Thyroid gland (tissue), 4 donors: ENCODE measurements at places on chromosomes 12 and 14. TPM values are rescaled to one million over a fixed set of nuclear protein-coding genes. Genes with fewer than 3 reads are reported as not detected.
A peak's percentile ranks its signal among the peaks of the same experiment; 100 is the strongest.

DNA sequence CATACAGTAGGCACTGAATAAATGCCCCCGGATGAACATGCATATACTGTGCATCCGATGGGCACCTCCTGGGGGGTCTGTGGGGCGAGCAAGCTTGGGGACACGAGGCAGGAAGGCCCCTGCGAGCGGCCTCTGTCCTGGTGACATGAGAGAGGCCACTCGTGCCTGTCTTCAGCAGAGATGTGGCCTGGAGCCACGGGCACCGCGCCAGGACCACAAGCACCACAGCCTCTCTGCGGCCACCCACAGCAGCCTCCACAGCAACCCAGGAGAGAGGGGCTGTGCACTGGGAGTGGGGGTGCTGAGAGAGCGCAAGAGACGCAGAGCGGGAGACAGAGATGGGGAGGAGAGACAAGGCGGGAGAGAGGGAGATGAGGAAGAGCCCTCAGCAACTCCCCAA is 118.5 kb downstream of the RFLNA start:
- H3K4me3 ChIP-seq: no peak overlapping the region
- H3K4me1 ChIP-seq: no peaks in the 10 kb centered on the region
- DNase-seq: peak; percentile 77
- no peaks in the 10 kb centered on the region for H3K27me3 ChIP-seq
- H3K36me3 ChIP-seq: peaks cover 12% of the 10 kb centered on the region
- peak overlapping the region; percentile 30 for H3K27ac ChIP-seq

DNA sequence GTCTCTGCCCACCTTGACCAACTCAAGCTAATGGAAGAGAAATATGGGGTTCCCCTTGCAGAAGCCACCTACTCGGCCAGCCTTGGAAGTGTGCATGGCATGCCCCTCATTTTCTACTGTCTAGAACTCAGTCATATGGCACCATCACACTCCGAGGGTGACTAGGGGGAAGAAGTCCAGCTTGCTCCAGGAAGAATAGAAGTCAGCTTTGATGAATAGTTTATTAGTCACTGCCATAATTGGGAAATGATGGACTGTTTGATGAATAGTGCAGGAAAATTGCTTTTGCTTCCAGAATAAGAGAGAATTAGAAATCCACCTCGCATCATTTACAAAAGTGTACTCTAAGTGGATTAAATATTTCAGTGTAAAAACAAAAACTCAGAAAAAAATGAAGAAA is 1030.6 kb downstream of the VRK1 start:
- no peak for DNase-seq
- no peaks in the 10 kb centered on the region for H3K36me3 ChIP-seq
- no peaks in the 10 kb centered on the region for H3K27me3 ChIP-seq
- no peak overlapping the region for H3K4me3 ChIP-seq

DNA sequence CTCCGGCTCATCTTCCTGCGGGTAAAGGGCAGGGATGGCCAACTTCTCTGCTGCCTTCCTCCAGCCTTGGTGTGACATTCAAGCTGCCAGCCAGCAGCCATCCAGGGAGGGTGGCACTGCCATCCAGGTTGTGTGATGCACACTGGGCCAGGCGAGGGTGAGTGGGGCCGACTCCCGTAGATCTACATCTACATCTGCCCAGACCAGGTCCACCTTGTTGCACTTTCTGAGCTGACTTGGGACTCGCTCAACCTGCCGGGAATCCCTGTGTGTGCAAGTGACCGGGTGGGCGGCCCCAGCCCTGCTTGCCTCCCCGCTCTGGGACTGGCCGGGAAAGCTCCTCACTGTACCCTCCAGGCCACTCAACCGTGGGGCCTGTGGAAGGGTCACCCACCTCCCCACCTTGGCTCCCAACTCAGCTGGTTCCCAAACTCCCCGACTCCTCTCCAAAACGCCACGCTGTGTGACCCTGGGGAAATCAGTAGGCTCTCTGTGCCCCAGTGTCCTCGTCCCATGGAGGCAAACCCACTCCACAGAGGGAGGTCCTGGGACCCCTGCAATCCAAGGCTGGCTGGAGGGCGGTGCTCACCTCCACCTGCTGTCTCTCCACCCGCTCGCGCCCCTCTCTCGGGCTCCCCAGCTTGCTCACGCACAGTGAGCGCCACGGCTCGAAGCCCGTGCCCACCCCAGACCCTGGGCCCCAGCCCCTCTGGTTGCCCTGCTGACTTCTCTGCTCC is 14.7 kb downstream of the JAG2 start:
- H3K4me3 ChIP-seq: no peak overlapping the region
- DNase-seq: no peak
- no peaks in the 10 kb centered on the region for H3K4me1 ChIP-seq
- no peak overlapping the region for H3K27ac ChIP-seq

The DBX2 gene
- total RNA-seq: 0.89 TPM

GRCh38 chr14:74859757-74860552 is 16.0 kb downstream of the PROX2 start:
- DNase-seq: no peak
- H3K27ac ChIP-seq: no peak overlapping the region
- no peak overlapping the region for H3K4me3 ChIP-seq
- H3K4me1 ChIP-seq: no peaks in the 10 kb centered on the region
- no peaks in the 10 kb centered on the region for H3K27me3 ChIP-seq

- no peak overlapping the region for H3K27ac ChIP-seq
- no peak overlapping the region for H3K4me3 ChIP-seq
- no peaks in the 10 kb centered on the region for H3K4me1 ChIP-seq
- no peaks in the 10 kb centered on the region for H3K27me3 ChIP-seq
- peaks cover 1% of the 10 kb centered on the region for H3K36me3 ChIP-seq
Measured at GRCh38 chr12:27652174-27652763, 44.0 kb upstream of the REP15 start.

- H3K27me3 ChIP-seq: no peaks in the 10 kb centered on the region
- H3K4me3 ChIP-seq: no peak overlapping the region
- H3K36me3 ChIP-seq: no peaks in the 10 kb centered on the region
- DNase-seq: no peak
Measured at GRCh38 chr14:69096246-69096645, 56.7 kb downstream of the DCAF5 start.

- H3K4me1 ChIP-seq: peaks cover 9% of the 10 kb centered on the region
- DNase-seq: peak; percentile 49
- H3K36me3 ChIP-seq: no peaks in the 10 kb centered on the region
- H3K27ac ChIP-seq: no peak within 1 kb of the TSS
- H3K4me3 ChIP-seq: peak within 1 kb of the TSS; percentile 18
Measured at GRCh38 chr14:59919570-59920377, at the start of gene LRRC9. TSS of gene LRRC9 (plus strand) at chr14:59920144.

The PTPN6 gene
- 31.5 TPM for total RNA-seq

- no peak overlapping the region for H3K27ac ChIP-seq
- no peak overlapping the region for H3K4me3 ChIP-seq
- no peaks in the 10 kb centered on the region for H3K36me3 ChIP-seq
- H3K4me1 ChIP-seq: no peaks in the 10 kb centered on the region
- H3K27me3 ChIP-seq: no peaks in the 10 kb centered on the region
- DNase-seq: no peak
Measured at GRCh38 chr12:114776731-114777442, 92.9 kb upstream of the TBX3 start.

- H3K36me3 ChIP-seq: no peaks in the 10 kb centered on the region
- H3K27ac ChIP-seq: no peak overlapping the region
- H3K4me3 ChIP-seq: no peak overlapping the region
- H3K27me3 ChIP-seq: no peaks in the 10 kb centered on the region
- DNase-seq: no peak
Measured at GRCh38 chr14:44529026-44529425, 21.9 kb upstream of the FSCB start.

- peak overlapping the region; percentile 37 for H3K4me3 ChIP-seq
- H3K27me3 ChIP-seq: no peaks in the 10 kb centered on the region
- no peaks in the 10 kb centered on the region for H3K36me3 ChIP-seq
- peak overlapping the region; percentile 49 for H3K27ac ChIP-seq
- DNase-seq: peak; percentile 52
Measured at GRCh38 chr12:57765698-57766463, 997 bp downstream of the CYP27B1 start.

- no peak for DNase-seq
- peaks cover 10% of the 10 kb centered on the region for H3K4me1 ChIP-seq
- H3K27ac ChIP-seq: peak overlapping the region; percentile 51
- no peaks in the 10 kb centered on the region for H3K27me3 ChIP-seq
- no peaks in the 10 kb centered on the region for H3K36me3 ChIP-seq
Measured at GRCh38 chr14:92650581-92651105, 97.8 kb downstream of the LGMN start.

DNA sequence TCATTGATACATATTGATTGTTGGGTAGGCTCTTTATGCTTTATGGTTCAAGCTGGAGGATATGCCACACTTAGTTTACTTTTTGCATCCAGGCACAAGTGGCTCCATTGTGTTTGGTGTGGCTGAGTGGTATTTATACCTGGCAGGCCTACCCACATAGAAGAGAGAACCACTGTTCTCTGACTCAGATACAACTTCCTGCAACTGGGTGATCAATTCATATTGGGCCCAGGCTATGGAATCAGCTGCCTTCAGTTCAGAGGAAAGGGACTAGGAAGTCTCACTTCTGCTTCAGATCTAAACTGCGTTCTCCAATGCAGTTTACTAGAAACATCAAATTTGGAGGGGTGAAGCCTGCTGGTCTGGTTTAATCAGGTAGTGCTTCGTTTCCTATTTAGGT is 49.8 kb upstream of the LRRK2 start:
- no peak overlapping the region for H3K4me3 ChIP-seq
- no peaks in the 10 kb centered on the region for H3K4me1 ChIP-seq
- H3K36me3 ChIP-seq: no peaks in the 10 kb centered on the region
- DNase-seq: no peak

- no peaks in the 10 kb centered on the region for H3K36me3 ChIP-seq
- no peaks in the 10 kb centered on the region for H3K4me1 ChIP-seq
- DNase-seq: no peak
- H3K27ac ChIP-seq: no peak overlapping the region
- H3K27me3 ChIP-seq: no peaks in the 10 kb centered on the region
Measured at GRCh38 chr12:22797701-22798100, 172.7 kb downstream of the ETNK1 start.

The STAB2 gene
- 0.44 TPM for total RNA-seq

- H3K27me3 ChIP-seq: no peaks in the 10 kb centered on the region
- DNase-seq: no peak
- H3K4me3 ChIP-seq: no peak overlapping the region
- peaks cover 6% of the 10 kb centered on the region for H3K4me1 ChIP-seq
- H3K36me3 ChIP-seq: no peaks in the 10 kb centered on the region
Measured at GRCh38 chr14:54642801-54643695, 76.1 kb downstream of the SAMD4A start.

The PRPH gene
- total RNA-seq: not detected

DNA sequence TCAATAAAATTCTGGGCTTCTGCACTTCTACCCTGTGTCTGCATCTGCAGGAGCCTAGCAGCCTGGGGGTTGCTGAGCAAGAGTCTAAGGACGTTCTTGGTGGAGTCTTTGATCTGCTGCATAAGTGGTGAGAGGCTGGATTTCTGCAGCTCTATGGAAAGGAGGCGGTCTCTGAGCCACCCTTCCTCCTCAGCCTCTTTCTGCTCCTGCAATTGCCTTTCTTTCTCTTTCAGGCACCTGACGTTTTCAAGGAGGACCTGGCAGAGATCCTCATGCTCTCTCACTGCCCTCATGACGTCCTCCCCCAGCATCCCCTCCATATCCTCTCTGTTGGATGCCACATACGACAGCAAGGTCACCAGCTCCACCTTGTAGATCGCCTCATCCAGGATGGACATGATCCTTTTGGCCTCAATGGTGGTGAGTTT is 13.6 kb upstream of the TPCN1 start:
- no peak for DNase-seq
- no peaks in the 10 kb centered on the region for H3K36me3 ChIP-seq
- no peaks in the 10 kb centered on the region for H3K27me3 ChIP-seq
- no peak overlapping the region for H3K27ac ChIP-seq

- no peaks in the 10 kb centered on the region for H3K27me3 ChIP-seq
- H3K4me1 ChIP-seq: peaks cover 39% of the 10 kb centered on the region
- H3K27ac ChIP-seq: peak overlapping the region; percentile 81
- peak overlapping the region; percentile 59 for H3K4me3 ChIP-seq
- no peak for DNase-seq
Measured at GRCh38 chr12:95216711-95217376, 423 bp downstream of the FGD6 start.

- H3K4me1 ChIP-seq: no peaks in the 10 kb centered on the region
- no peak overlapping the region for H3K4me3 ChIP-seq
- no peaks in the 10 kb centered on the region for H3K27me3 ChIP-seq
- H3K27ac ChIP-seq: no peak overlapping the region
Measured at GRCh38 chr14:99902925-99903324, 109.7 kb downstream of the EML1 start.

DNA sequence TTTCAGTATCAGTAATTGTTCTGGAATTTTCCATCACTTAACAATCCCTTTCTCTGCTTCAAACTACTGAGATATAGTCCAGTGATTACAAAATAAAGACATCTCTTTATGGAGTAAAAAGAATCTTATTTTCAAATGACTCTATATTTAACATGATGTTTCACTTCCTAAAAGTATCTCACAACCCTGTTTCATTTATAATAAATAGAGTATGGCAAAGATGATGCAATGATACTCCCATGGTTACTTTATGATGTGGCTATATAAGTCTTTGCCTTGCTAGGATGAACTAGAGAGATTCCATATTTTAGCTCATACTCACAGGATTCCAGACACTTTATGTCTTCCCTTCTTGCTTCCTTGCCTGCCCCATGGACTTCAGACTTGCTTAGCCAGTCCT is 953.5 kb upstream of the MDGA2 start:
- H3K36me3 ChIP-seq: no peaks in the 10 kb centered on the region
- H3K27me3 ChIP-seq: no peaks in the 10 kb centered on the region
- no peak overlapping the region for H3K27ac ChIP-seq
- no peak overlapping the region for H3K4me3 ChIP-seq
- no peaks in the 10 kb centered on the region for H3K4me1 ChIP-seq

The KRR1 gene
- 52.8 TPM for total RNA-seq

DNA sequence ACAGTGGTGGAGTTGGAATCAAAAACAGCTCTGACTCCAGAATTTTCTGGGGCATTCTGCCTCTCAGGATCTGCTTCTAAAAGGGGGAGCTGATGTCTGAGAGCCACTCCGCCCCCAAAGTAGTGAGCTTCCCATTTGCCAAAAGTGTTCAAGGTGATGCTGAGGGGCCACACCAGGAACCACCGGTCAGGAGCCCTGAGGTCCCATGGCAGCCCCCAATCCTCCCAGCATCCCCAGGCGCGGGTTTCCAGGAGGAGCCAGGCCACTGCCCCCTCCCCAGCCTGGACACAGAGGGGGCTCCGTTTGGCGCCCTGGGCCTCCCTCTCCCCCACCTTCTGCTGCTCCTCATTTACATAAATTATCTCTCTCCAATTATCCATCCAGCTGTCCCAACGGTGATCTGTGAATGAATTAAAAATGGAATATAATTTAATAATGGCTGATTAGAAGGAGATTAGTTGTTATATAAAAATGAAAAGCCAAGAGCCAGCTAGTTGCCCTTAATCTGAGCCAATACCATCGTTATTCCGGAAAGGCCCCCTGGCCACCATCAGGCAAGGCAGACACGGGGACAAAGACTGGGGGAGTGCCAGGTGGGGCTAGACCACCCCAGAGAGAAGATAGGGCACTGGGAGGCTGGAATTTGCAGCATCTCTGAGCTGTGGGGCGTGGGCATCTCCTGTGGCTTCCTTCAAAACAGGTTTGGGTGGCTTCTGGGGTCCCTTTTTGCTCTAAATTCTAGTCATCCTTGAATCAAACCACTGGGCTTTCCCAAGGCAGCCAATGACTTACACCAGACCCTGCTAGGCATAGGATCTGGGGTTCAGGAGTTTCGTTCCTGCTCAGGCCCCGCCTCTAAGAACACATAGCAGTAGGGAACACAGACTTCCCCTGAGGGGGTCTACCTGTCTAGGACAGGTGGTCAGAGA is 19.7 kb upstream of the VSX2 start:
- H3K4me1 ChIP-seq: peaks cover 5% of the 10 kb centered on the region
- no peaks in the 10 kb centered on the region for H3K36me3 ChIP-seq
- no peaks in the 10 kb centered on the region for H3K27me3 ChIP-seq
- DNase-seq: no peak
